ENCODE measurements at places on chromosomes 12 and 14.

DNA sequence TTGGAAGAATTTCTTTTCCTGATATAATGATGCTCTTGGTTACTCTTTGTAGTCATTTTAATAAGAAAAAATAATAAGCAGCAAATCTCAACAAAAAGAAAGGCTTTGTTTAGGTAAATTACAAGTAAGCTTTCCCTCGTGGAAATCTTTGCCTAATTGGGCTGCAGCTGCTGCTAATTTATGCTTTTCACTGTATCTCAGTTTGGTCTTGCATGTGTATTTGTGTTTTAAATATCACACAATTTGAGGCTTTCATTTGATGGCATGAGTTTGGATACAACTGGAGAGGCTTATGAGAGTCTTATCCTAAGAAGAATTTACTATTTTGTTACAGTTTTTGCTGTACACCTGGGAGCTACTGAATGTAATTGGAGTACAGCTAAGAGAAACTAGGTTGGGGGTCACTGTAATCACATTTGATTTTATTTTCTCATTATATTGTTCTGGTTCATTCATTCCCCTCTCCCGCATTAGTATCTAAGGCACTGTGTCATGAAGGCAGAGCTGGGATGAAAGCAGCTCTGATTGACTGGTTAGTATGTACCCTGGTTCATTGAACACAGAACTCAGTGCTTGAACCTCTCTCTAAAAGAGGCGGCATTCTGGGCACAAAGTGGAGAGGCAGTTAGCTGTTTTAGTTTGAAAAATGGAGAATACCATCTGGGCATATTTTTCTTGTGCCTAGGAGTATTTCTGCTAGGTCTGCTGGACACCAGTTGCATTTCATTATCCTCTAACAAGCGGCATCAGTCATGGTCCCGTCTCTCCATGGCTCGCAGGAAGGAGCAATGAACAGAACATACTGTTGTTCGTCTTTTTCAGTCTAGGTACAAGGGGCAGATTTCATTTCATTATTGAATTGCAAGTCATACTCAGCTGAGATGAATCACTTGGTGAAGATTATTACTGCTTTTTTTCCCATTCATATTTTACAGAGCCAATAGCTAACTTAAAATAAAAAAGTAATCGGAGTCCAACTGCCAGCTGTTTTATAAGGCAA is 118.0 kb upstream of the TMEM260 start:
- DNase-seq = no peak

GRCh38 chr12:48160807-48161206 is 3.5 kb upstream of the ASB8 start:
- no peak for DNase-seq

- DNase-seq = no peak
Measured at GRCh38 chr12:77645966-77646598, 184.6 kb upstream of the NAV3 start.

DNA sequence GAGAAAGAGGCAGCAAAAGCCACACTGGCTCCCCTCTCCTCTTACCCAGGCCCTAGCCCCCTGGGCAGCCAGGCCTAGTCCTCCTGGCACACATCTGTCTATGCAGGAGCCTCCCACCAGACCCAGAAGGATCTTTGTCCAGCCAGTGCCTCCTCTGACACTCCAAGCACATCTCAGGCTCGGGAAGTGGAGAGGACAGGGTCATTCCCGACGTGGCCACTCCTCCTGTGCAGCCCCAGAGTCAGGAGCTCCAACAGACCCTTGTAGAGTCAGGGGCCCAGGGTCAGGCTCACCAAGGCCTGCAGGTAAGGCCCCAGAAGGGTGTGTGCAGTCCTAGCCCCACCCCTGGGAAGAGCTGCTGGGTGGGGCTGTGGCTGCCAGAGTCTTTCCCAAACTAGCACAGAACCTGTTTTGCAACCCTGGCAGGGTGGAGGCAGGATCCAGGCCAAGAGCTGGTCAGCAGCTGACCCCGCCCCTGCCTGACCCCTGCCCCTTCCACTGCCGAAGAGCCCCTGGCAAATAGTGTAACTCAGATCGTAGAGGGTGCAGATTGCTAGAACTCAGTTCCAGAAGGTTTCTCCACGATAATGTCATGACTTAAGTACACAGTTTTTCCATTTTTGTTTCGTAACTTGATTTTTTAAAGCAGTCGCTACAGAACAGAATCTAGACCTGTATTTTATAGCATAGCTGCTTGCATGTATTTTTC is 26.6 kb upstream of the PNMA1 start:
- DNase-seq = no peak

DNA sequence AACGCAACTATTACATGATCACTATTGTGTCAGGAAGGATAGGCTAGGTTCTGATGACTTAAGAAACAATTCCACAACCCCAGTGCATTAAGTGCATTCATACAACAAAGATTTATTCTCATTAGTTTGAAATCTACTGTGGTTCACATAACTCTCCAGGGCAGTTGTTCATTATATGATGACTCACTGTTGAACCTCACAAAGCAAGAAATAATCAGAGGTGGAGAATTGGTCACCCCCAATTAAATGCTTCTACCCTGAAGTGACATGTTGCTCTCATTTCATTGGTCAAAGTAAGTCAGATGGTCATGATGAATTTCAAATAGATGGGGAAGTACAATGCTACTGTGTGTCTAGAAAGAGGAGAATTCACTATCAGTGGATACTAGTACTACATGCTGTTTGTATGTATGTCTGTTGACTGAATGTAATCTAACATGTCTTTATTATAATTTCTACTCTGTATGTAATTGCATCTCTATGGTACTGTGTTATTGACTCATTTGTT is 6.1 kb upstream of the HELB start:
- no peak for DNase-seq

GRCh38 chr12:14961466-14962152 is at the start of gene ARHGDIB:
ARHGDIB (minus strand) TSS chr12:14961601; CDS start chr12:14950712, 10,889 bp downstream.
- DNase-seq = peak; percentile 51

DNA sequence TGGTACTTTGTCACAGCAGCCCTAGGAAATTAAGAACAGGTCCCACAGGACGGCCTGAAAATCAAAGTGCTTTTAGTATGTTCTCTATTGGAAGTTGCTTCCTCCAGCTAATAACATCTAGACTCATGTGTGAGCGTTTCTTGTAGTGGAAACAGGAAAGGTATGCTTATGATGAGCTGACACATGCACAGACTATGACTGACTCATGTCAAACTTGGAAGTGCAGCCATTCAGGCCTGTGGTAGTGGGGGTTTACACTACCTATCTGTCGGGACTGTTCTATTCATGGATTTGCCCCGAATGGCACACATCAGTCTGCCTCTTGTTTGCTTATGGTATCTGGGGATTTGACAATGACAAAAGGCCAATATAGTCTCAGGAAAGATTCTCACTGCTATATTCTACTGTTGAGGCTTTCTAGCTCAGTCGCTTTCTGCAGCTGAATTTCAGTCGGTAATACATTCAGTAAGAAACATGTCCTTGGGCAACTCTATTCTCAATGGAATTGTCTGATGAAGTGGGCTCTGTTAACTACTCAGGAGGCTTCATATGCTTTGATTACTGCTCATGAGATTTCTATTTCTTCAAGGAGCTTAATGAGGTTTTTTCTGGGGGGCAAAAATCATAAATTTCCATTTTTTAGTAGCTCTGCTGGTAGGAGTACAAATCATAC is 270.3 kb upstream of the DAAM1 start:
- DNase-seq = no peak

- DNase-seq = no peak
Measured at GRCh38 chr14:52446355-52446754, 106.0 kb downstream of the TXNDC16 start.

- no peak for DNase-seq
Measured at GRCh38 chr14:70753518-70753953, 55.8 kb downstream of the MAP3K9 start.

DNA sequence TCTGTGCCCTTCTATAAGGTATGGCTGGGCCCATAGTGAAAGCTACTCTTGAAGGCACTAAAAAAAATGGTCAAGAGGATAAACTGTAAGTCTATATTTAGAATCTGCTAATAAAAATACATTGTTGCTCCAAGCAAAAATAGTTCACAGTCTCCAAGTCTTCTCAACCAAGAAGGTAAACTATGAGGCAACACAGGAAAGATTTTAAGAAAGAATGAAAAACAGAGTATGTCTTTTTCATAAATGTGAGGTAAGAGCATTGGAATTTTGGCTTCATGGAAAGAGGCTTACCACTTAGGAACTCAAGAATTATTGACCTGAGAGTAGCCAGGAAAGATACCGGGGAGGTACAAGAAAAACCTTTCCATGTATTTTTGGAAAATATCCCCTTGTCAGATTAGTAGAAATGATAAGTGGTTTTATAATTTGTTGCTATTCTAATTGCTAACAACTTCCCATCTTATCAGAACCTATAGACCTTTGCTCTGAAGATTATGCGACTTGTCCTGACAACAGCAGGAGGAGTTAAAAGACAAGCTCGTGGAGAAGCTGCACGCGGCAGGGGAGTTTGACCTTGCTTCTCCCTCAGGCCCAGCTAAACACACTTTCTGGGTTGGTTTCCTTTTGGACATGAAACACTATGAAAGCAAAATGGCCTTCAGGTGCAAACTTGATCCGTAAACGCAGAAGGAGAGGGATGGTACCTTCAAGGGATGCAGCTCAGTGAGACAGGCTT is 238.1 kb downstream of the FOXN3 start:
- DNase-seq = no peak

GRCh38 chr12:44384136-44384535 is 492.0 kb downstream of the NELL2 start:
- no peak for DNase-seq

DNA sequence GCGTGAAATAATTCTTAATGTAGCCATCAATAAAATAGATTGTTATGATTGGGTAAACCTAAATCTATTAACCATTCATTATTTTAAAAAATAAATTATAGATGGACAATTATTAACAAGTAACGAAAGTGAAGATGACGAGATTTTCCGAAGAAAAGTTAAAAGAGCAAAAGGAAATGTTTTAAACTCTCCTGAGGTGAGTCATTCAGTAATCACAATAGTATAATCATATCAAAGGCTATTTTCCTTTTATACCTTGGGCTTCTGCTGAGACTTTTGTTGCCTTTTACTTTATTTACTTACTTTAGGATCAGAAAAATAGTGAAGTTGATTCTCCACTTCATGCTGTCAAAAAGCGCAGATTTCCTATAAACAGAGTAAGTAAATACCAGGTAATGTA is 45.6 kb downstream of the FANCM start:
- DNase-seq = no peak

GRCh38 chr14:102264355-102264754 is 40.6 kb downstream of the MOK start:
- no peak for DNase-seq

GRCh38 chr12:77888611-77889010 is 57.9 kb downstream of the NAV3 start:
- no peak for DNase-seq

DNA sequence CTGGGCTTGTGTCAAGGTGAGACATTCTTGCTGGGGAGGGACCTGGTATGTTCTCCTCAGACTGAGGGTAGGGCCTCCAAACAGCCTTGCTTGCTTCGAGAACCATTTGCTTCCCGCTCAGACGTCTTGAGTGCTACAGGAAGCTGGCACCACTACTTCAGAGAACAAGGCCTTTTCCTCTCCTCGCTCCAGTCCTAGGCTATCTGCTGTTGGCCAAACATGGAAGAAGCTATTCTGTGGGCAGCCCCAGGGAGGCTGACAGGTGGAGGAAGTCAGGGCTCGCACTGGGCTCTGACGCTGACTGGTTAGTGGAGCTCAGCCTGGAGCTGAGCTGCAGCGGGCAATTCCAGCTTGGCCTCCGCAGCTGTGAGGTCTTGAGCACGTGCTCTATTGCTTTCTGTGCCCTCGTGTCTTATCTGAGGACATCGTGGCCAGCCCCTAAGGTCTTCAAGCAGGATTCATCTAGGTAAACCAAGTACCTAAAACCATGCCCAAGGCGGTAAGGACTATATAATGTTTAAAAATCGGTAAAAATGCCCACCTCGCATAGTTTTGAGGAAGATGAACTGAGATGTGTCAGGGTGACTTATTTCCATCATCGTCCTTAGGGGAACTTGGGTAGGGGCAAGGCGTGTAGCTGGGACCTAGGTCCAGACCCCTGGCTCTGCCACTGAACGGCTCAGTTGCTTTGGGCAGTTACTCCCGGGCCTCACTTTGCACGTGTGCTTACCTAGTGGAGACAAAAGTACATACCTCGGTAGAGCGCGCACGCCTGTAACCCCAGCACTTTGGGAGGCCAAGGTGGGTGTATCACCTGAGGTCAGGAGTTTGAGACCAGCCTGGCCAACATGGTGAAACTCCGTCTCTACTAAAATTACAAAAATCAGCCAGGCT is 4.3 kb downstream of the GAPDH start:
- DNase-seq = no peak

GRCh38 chr12:92987362-92987761 is 58.3 kb upstream of the EEA1 start:
- no peak for DNase-seq

GRCh38 chr12:5512601-5512970 is 80.7 kb downstream of the NTF3 start:
- no peak for DNase-seq

DNA sequence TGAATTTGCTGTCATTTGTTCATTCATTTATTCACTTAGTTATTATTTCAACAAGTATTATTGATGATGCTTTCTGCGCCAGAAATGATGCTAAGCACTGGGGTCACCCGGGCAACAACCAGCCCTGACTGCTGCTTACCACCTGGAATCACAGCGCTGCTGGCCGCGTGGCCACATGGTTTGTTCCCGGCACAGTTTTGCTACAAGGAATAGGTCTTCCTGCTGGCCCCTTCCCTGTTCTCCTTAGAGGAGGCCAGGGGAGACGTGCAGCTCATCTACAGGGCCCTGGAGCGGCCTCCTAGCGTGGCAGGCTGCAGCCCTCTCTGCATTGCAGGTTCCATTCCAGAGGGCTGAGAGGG is 7.0 kb downstream of the JDP2 start:
- DNase-seq = no peak

DNA sequence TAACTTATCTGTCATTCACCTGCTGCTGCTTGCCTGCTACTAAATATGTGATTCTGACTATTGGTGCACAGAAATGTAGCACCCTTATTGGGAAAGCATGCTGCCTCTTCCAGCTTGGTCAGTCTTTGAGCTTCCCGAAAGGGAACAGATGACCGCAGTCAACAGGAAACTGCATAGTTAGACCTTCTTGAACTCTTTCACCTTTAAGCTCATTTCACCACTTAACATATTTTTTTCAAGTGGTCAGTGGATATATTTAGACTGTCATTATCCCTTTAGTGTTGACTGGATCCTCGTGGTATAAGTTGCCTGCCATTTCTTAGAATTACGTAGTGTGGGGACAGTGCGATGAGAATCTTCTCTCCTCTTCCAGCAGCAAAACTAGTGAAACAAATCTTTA is 224.9 kb downstream of the FBXL14 start:
- DNase-seq = no peak

Measured in stimulated activated CD8-positive, alpha-beta memory T cell treated with anti-CD3 and anti-CD28 coated beads, Interleukin-4, amount 100 ng/mL, for 4 hours (primary cell).